ENCODE measurements at places on chromosomes 2 and 18.

- no peak overlapping the region for H3K27ac ChIP-seq
- no peaks in the 10 kb centered on the region for H3K27me3 ChIP-seq
- no peaks in the 10 kb centered on the region for H3K36me3 ChIP-seq
These were observed 9.2 kb downstream of the DLGAP1 start for GRCh38 chr18:4445902-4446301.

GRCh38 chr2:74532222-74532621 lies 2.5 kb downstream of the HTRA2 start:
- H3K36me3 ChIP-seq, result no peaks in the 10 kb centered on the region
- no peaks in the 10 kb centered on the region for H3K27me3 ChIP-seq
- no peak overlapping the region for H3K4me3 ChIP-seq
- H3K27ac ChIP-seq, result no peak overlapping the region
- no peak for DNase-seq

DNA sequence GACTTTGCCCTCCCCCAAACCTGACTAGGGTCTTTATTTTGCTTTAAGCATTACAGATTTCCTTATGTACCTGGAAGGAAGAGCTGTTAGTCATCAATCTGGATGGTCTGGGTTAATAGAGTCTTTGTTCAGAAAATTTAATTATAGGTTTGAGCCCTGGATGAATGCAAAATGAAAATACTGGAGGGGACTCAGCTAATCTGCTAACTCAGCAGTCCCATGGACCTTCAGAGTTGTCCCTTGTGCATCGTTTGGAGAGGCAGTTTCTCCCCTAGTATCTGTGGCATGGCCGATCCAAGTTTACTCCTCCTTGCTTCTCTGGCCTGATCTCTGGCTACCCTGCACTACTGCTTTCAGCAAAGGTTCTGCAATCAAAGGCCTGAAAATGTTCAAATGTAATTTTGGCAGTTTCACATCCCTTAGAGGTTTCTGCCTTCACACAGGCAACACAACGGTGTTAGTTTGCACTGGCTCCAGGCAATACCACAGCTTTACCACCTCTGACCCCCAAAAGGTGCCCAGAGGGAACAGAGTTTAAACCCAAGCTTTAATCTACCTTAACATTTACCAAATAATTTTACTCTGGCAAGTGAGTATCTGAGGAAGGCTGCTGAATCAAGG lies 134.3 kb downstream of the THADA start:
- H3K27ac ChIP-seq, result peak overlapping the region; percentile 75
- H3K27me3 ChIP-seq, result no peaks in the 10 kb centered on the region
- no peak overlapping the region for H3K4me3 ChIP-seq
- DNase-seq, result no peak

GRCh38 chr2:175431101-175431946 lies 249.8 kb upstream of the ATP5MC3 start:
- H3K36me3 ChIP-seq, result no peaks in the 10 kb centered on the region
- no peaks in the 10 kb centered on the region for H3K27me3 ChIP-seq
- H3K4me3 ChIP-seq, result no peak overlapping the region
- H3K4me1 ChIP-seq, result no peaks in the 10 kb centered on the region
- no peak overlapping the region for H3K27ac ChIP-seq
